ENCODE measurements at places on chromosomes 12 and 14.

GRCh38 chr12:55673638-55674037, 34.1 kb downstream of the ITGA7 start:
- no peak for DNase-seq

- no peak for DNase-seq
These were observed 277.4 kb downstream of the BCL11B start for GRCh38 chr14:98994561-98994960.

GRCh38 chr12:79936670-79937069, 1.8 kb upstream of the PPP1R12A start:
- no peak for DNase-seq

DNA sequence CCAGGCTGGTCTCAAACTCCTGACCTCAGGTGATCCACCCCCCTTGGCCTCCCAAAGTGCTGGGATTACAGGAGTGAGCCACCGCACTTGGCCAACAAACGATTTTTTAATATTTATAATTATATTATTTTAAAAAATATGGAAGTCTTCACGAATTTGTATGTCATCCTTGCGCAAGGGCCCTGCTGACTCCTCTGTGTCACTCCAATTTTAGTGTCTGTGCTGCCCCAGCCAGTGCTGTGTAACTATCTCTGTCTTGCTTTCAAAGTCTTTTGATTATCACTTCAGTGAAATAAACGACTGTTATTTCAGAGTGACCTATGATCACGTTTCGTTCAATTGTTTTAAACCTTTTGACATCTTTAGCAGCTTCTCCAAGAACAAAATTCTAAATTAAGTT, 13.1 kb upstream of the MMP17 start:
- no peak for DNase-seq

DNA sequence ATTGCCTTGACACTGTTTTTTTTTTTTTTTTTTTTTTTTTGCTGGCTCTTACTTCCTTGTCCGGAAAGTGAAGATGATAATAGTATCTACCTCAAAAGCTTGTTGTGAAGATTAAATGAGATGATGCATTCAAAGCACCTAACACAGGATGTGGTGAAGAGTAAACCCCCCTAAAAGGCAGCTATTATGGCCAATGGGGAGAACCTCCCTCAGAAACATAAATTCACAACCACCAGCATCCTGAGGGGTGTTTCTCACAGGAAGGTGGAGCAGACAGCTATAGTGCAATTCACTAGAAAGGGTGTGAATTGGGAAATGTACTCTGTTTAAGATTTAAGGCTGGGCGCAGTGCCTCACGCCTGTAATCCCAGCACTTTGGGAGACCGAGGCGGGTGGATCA, 85.4 kb upstream of the CRY1 start:
- peak; percentile 2 for DNase-seq

DNA sequence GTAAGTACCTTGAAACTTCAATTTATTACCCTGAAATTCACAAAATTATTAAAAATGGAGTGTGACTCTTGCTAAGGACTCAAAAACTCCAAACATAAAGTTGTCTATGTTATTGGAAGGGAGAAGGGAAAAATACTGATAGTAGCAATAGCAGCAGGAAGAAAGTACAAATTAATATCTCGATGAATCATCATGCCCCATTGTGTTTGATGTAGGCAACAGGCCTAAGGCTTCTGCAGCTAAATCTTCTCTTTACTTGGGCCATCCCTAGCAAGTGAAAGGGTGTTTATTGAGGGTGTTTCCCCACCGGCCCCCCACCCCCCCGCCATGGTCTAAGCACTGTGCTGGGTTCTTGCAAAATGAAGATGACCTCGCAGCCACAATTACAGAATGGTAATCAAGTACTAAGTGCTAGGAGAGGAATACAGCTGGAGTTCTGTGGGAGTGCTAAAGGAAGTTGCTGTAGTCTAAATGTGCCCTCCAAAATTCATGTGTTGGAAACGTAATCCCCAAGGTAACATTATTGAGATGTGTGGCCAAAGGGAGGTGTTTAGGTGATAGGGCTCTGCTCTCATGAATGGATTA, 76.5 kb downstream of the SNAPC1 start:
- DNase-seq, result no peak

GRCh38 chr12:131882804-131883520, 11.5 kb upstream of the ULK1 start:
- no peak for DNase-seq
